Activated CD8-positive, alpha-beta T cell treated with anti-CD3 and anti-CD28 coated beads for 36 hours (primary cell): ENCODE measurements at places on chromosomes 2 and 18. TPM values are rescaled to one million over a fixed set of nuclear protein-coding genes. Genes with fewer than 3 reads are reported as not detected.

ICOS gene
- total RNA-seq, result 55.0 TPM

CCL20 gene
- 7.5 TPM for total RNA-seq

MDH1 gene
- total RNA-seq, result 241 TPM

CROCC2 gene
- total RNA-seq, result not detected

GPR39 gene
- total RNA-seq, result not detected

NYAP2 gene
- total RNA-seq, result not detected

FSIP2 gene
- not detected for total RNA-seq

NHEJ1 gene
- total RNA-seq, result 22.4 TPM

LYG2 gene
- total RNA-seq, result not detected

MREG gene
- 8.0 TPM for total RNA-seq

SERPINB11 gene
- not detected for total RNA-seq

RUFY4 gene
- total RNA-seq, result 0.76 TPM

IL37 gene
- not detected for total RNA-seq

CRYBA2 gene
- total RNA-seq, result not detected

MC2R gene
- total RNA-seq, result not detected

MPP4 gene
- not detected for total RNA-seq

GPR55 gene
- 5.0 TPM for total RNA-seq

MARCHF4 gene
- total RNA-seq, result not detected

SANBR gene
- total RNA-seq, result 0.97 TPM

APLF gene
- 2.9 TPM for total RNA-seq

IL36G gene
- total RNA-seq, result not detected

TGFA gene
- 0.38 TPM for total RNA-seq

DCDC2C gene
- not detected for total RNA-seq

SP5 gene
- total RNA-seq, result not detected

HOXD13 gene
- total RNA-seq, result not detected

ATAD2B gene
- 12.5 TPM for total RNA-seq

TEKT4 gene
- not detected for total RNA-seq

ERCC3 gene
- total RNA-seq, result 43.9 TPM

ERMN gene
- total RNA-seq, result 0.87 TPM

PTPRN gene
- 1.1 TPM for total RNA-seq

RHOB gene
- 15.4 TPM for total RNA-seq

GAREM1 gene
- total RNA-seq, result not detected

NEURL3 gene
- 0.25 TPM for total RNA-seq

SLC38A11 gene
- total RNA-seq, result not detected

NOTO gene
- total RNA-seq, result not detected

HOXD12 gene
- not detected for total RNA-seq

GPR45 gene
- total RNA-seq, result not detected

RAB6C gene
- not detected for total RNA-seq

SIX2 gene
- not detected for total RNA-seq

DLX2 gene
- total RNA-seq, result not detected

ESPNL gene
- 0.11 TPM for total RNA-seq

DYSF gene
- total RNA-seq, result 3.5 TPM

CHRNG gene
- total RNA-seq, result not detected

CLEC4F gene
- not detected for total RNA-seq

RPRM gene
- 0.23 TPM for total RNA-seq

C1QL2 gene
- not detected for total RNA-seq

RTKN gene
- 1.2 TPM for total RNA-seq

SKA1 gene
- 29.4 TPM for total RNA-seq
